ENCODE measurements at places on chromosomes 11 and 22.

- no peak for DNase-seq
Measured at GRCh38 chr11:76796511-76797198, 13.5 kb downstream of the TSKU start.

DNA sequence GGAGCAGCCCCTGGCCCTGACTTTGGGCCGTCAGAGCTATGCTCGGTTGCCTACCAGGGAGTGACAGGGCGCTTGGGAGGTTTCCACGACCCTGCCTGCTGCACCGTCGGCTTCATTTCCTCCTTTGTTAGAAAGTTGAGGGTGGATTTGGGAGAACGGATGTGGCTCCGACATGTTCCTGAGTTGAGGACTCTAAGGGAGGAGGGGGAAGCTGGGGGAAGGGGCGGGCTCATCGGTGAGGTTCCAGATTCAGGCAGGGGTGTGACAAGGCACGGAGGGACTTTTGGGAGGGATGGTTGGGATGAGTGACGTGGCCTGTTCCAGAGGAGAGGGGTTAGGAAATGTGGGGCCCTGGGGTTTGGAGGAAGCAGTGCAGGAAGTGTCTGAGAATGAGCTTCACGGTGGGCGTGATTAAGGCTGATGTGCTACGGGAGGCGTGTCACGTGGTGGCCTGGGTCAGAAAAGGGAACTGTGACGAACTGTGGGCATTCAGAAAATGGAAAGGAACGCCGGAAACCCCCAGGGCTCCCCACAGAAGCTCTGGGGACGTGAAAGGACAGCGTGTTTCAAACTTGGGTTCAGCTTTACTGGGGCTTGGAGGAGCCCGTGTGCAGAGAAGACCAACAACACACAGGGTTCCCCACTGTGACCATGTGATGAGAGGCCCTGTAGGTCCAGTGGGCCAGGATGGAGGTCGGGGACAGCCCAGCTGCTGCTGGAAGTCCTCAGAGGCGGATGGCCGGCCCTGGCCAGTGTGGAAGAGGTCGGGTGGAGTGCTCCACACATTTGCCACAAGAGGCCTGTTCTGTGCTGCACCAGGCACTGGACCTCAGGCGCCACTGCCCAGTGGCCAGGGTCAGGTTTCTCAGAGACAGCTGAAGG lies 2.8 kb downstream of the PARVB start:
- peak; percentile 59 for DNase-seq

DNA sequence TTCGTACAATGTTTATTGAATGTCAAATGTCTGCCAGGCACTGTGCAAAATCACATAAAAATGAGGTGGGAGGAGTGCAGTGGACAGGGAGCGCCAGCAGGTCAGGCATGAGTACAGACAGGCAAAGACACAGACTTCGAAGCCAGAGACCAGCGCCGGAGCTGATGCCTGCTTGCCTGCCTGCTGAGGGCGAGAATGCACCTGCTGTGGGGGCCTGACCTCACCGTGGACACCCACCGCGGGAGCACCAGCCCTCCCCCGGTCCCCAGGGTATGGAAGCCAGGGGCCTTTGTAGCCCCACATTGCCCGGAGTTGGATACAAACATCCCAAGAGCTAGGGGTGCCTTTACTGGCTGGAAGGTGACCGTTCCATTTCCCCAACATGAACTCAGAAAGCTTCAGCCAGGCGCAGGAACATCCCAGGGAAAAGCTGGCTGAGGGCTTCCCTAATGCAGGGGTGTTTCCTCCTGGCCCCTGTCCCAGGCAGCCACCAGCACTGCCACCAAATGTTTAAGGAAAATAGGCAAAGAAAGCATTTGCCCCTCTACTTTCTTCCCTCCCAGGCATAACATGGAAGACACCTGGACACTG lies 17.9 kb downstream of the IFITM10 start:
- no peak for DNase-seq

DNA sequence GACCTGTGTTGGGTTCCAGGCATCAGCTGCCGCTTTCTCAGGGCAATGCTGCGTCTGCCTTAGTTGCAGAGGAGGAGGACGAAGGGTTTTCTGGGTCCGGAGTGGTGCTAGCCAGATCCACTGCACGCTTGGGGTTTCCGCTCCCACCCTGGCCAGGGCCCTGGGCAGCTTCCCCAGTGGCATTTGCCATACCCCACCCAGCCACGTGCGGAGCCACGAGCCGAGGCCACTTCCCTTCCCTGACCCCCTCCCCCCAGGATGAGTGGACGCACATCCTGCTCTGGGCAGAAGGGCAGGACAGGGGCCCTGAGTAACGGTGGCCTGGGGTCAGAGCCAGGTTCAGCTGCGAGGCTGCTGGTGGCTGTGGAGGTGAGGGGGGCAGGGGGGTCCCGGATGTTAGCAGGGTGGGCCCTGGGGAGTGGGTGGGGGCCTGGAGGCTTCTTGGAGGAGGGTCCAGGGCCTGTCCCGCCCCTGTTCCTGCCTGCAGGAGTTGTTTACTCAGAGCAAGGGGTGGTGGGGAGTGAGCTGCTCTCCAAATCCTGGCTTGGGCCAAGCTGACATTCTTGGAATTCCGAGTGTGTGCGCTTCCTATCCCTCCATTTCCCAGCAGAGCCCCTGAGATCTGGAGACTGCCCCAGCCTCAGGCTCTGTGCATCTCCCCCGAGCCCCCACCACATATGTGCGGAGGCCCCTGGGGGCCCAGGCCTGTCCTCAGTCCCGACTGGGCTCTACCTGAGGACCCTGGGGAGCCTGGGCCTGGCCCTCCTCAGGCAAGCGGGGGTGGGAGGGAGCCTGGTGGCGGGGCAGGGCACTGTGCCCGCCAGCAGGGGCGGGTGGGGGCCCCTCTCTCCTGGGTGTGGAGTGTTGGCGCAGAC lies 1.4 kb downstream of the TSPAN4 start:
- no peak for DNase-seq

GRCh38 chr11:66051766-66052663 lies at the start of gene SF3B2:
SF3B2 (plus strand) TSS chr11:66052364; CDS start chr11:66052385, 21 bp downstream.
- peak; percentile 88 for DNase-seq

GRCh38 chr11:109343242-109343641 lies 78.7 kb upstream of the C11orf87 start:
- DNase-seq = no peak

- no peak for DNase-seq
Measured at GRCh38 chr11:12680246-12680939, 6.2 kb downstream of the TEAD1 start.

- no peak for DNase-seq
Measured at GRCh38 chr11:64259533-64260067, 8.3 kb downstream of the PLCB3 start.

DNA sequence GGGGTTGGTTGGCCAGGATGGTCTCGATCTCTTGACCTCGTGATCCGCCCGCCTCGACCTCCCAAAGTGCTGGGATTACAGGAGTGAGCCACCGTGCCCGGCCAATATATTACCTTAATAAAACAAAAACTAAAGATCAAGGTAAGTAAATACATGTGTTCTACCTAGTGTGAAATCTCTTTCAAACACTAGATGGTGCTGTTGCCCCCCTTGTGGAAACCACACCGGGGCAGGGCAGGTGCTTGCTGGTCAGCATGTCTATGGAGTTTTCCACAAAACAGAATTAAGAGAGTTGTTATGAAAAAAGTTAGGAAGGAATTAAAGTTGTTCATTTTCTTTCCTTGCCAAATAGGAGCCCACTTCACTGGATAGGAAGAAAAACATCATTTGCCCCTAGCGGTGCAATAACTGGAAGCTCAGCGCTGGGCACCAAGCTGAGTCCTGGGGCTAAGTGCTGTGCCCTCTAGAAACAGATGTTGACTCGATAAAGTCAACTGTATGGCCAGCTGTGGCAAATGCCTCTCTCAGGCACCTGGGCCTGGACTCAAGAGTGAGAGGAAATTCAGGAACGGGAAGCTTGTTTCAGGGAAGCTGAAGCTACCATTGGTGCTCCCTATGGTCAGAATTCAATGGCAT lies 6.3 kb upstream of the KCNJ5 start:
- peak; percentile 45 for DNase-seq

DNA sequence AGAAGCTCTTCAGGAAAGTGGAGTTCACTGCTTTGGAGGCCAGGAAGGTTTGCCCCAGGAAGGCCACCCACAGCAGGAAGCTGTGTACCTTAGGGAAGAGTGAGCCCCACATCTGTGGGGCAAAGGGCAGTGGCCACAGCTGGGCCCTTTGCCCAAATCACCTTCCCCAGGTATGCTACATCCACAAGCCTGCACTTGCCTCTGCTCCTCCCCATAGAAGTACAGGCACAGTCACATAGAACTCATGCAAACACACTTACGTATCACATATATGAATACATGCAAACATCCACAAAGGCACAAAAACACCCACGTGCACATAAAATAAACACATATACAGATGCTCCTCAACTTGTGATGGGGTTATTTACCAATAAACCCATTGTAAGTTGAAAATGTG lies 2.1 kb downstream of the TRIM29 start:
- no peak for DNase-seq

DNA sequence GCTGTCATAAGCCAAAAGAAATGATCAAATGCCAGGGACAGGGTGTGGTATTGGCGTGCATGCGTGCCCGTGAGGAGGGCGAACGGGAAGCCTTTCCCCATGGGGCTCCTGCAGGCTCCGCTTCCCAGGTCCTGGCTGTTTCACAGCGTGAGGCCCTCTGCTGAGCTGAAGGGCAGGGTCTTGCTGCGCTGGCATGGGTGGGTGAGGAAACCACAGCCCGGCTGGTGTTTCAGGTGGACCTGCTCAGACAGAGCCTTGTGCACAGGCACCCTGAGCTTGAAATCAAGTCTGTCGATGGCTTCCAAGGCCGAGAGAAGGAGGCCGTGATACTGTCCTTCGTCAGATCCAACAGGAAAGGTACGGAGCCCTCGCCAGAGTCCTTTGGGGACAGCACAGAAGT lies 31.4 kb downstream of the IGHMBP2 start:
- DNase-seq = no peak

DNA sequence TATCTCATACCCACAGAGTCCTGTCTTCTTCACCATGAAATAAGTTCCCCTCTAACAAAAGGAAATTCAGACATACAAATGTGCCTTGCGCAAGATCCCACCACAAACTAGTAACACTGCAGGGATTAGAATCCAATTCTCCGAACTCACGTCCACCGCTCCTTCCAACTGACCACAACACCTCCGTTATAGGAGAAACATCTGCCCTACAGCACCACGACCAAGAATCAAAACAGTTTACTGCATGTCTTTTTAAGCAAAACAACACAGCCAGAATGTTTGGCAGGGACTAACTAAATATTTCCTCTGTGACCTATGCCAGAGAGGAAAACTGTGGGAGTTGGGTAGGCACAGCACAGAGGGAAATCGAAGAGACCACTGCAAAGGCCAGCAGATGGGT lies 72.7 kb upstream of the AKIP1 start:
- DNase-seq = no peak

GRCh38 chr22:31757265-31757664 lies 3.4 kb downstream of the DEPDC5 start:
- DNase-seq = no peak

DNA sequence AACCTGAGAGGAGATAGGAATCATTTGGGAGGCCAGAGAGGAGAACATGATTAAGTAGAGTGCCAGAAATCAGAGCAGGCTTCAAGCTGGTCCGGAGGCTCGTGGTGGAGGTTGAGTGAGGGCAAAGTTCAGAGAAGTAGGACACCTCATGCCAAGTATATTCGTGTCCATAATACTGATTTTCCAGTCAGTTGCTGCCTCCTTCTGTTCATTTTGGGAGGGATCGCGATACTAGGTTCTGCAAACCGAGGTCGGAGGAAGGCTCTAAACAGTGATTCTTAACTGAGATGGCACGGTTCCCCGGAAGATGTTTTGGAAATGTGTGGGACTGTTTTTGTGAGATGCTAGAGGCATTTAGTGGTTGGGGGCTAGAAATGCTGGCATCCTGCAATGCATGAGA lies 13.6 kb upstream of the CD3E start:
- DNase-seq = no peak

- no peak for DNase-seq
Measured at GRCh38 chr22:39176143-39176713, 23.7 kb upstream of the CBX7 start.

DNA sequence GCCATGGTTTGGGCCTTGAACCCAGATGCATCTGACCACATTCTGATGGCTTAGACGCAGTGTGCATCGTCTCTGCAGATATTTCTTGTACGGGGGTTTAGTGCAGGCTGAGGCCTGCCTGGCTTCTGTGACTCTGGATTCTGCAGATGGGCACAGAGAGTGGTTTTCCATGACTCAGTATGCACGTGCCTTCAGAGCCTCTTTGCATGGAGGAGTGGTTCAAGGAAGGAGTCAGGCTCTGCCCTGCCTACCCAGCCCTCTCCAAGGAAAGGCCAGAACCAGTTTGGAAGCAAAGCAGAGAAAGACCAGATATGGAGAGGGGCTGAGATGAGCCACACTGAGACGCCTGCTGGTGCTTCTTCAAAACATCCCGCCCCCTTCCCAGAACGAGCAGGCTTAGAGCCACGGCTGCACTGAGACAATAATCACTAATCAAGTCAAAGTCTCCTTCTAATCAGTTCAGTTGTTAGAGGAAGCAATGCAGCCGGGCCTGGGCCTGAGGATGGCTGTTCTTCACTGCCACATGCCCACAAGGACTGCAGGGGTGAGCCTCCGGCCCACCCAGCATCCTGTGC lies 308.9 kb downstream of the NXPE2 start:
- no peak for DNase-seq

GRCh38 chr11:36292311-36292722 lies 3.1 kb upstream of the COMMD9 start:
- DNase-seq = no peak

GRCh38 chr11:9313648-9314290 lies 624 bp downstream of the TMEM41B start:
- peak; percentile 17 for DNase-seq

DNA sequence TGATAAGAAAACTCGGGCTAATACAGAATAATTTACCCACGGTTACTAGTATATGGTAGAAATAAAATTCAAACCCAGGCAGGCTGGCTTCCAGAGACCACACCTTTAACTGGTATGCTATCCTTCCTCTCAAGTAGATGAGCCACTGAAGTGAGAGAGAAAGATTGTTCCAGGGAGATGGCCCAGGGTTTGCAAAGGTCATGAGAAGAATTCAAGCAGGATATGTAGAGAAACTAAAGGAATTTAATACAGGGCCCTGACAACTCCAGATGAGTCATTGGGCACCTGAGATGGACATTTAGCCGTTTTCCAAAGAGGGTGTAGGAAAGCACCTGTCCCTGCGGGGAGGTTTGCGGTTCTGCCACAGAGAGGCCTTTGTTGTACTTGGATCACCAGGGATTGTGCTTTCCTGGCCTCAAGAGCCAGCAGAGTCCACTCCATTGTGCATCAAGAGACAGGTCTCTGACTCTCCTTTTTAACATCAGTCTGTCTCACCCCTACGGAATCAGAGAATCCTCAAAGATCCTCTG lies 152.7 kb upstream of the BLID start:
- no peak for DNase-seq

GRCh38 chr22:49948958-49949913 lies 11.3 kb upstream of the PIM3 start:
- no peak for DNase-seq

GRCh38 chr22:44968736-44969135 lies 41.1 kb downstream of the PHF21B start:
- no peak for DNase-seq
